ENCODE measurements at places on chromosomes 13 and 19. TPM values are rescaled to one million over a fixed set of nuclear protein-coding genes. Genes with fewer than 3 reads are reported as not detected.

Gene CD79A
- 1.4 TPM for polyA plus RNA-seq

Gene SBK2
- not detected for polyA plus RNA-seq

Gene HCN2
- polyA plus RNA-seq, result 0.11 TPM

Gene ZNF324B
- polyA plus RNA-seq, result 2.8 TPM

Gene PRKACA
- 81.5 TPM for polyA plus RNA-seq

Gene WDR87
- not detected for polyA plus RNA-seq
